ENCODE measurements at places on chromosomes 16 and 17.

DNA sequence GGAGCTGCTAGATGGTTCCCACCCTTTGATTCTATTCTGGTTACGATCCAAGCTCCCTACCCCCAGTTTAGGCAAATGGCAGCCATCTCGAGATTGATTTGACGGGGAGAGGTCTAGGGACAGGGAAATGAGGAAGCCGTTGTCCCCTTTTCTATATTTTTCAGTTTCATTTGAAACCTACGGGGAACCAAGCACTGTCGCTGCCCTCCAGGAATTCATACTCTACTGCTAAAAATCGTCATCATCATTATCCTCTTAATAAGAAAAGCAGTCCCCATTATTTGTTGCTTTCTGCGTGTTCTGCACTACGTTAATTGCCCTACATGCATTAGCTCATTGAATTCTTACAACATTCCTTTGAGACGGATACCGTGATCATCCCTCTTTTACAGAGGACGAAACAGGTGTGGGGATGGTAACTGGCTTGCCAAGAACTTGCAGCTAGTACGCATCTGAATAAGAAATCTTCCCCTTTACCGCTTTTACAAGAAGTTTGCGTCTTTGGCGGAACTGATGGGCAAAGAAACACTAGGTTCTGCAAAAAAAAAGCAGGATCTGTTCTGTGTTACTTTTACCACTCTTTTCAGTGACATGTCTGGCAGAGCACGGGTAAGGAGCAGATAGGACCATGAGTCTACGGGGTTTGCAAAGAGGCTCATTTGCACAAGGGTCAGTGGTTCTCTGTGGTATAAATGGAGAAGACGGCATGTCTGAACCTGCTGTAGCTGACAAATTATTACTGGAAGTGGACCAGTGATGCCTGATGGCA, 1.1 kb downstream of the CCP110 start:
- no peak for DNase-seq

DNA sequence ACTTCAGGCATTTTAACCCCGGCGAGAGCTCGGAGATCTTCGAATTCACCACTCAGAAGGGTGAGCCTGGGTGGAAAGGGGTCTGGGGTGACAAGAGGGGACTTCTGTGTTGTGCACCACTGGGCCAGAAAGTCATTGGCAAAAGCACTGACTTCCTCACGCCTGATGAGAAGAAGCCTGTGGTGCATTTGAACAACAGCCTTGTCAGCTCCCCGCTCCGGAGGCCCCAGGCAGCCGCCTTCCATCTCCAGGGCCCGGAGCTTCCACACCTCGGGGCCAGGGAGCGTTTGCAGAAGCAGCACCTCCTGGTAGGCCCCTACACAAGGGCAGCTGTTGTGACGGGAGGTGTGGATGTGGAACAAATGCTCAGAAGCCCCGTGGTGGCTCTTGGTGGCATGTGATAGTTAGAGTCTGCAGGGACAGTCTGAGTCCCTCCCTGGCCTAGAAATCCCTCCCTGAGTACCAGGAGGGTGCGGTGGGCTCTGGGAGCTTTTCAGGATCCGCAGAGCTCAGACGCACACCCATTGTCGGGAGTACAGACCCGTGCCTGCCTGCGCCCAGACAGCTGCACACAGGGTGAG, 9.7 kb downstream of the CACNG1 start:
- no peak for DNase-seq

DNA sequence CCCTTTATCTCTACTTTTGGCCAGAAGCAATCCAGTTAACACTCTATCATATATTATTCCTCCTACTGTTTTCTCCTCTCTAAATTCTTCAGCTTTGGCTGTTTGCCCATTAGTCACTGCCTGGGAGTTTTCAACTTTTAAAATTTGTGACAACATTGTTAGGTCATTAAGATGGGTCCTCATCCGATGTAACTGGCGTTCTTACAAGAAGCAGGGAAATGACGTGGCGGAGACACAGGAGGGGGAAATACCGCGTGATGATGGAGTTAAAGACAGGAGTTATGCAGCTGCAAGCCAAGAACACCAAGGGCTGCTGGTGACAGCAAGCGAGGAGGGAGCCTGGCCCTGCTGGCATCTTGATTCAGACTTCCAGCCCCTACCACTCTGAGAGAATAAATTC, 34.8 kb upstream of the CPHXL start:
- DNase-seq: no peak

DNA sequence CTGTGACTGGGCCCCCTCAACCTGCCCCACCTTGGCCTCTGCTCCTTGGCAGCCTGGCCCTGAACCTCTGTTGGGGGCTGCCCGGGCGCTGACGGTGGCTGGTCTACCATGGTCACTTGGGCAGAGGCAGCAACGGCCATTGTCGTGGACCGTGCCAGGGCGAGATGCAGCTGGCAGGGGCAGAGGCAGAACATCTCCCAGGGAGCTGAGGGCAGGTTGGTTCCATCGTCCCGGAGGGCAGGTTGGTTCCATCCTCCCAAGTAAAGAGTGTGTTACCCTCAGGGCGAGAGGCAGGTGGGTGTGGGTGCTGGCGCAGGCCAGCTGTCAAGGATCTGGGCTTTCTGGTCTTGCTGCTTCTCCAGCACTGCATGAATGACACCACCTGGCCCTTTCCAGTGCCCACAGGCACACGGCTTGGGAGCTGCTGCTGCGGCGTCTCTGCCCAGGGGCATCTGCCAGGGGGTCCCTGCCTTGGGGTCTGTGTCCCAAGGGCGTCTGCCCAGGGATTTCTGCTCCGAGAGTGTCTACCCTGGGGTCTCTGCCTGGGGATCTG, 12.0 kb downstream of the ACSF3 start:
- no peak for DNase-seq

- DNase-seq: no peak
These were observed 27.7 kb upstream of the HS3ST2 start for GRCh38 chr16:22786284-22786683.

- peak; percentile 96 for DNase-seq
These were observed 30.7 kb downstream of the YPEL2 start for GRCh38 chr17:59361916-59362810.

GRCh38 chr17:4950075-4950745, 709 bp upstream of the ENO3 start:
- no peak for DNase-seq

DNA sequence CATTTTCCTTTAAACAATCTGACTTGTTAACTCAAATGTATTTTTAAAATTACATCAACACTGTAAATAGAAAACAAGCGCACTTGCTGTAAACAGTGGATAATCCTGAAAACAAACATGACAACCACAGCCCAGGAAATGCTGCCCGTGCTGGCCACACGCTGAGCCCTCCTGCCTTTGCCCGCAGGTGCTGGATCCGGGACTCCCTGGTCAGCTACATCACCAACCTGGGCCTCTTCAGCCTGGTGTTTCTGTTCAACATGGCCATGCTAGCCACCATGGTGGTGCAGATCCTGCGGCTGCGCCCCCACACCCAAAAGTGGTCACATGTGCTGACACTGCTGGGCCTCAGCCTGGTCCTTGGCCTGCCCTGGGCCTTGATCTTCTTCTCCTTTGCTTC, 6.6 kb upstream of the ADGRG3 start:
- no peak for DNase-seq

- DNase-seq: peak; percentile 21
These were observed 741 bp upstream of the TLCD3A start for GRCh38 chr17:731644-732066.

- DNase-seq: no peak
These were observed 218.4 kb downstream of the ZNF423 start for GRCh38 chr16:49637511-49637910.

GRCh38 chr17:19301274-19301951, 61.1 kb downstream of the B9D1 start:
- no peak for DNase-seq

GRCh38 chr17:2712300-2713043, 908 bp upstream of the CLUH start:
- DNase-seq: no peak
